Fibroblast of the aortic adventitia (primary cell): ENCODE measurements at places on chromosomes 2 and 18.

DNA sequence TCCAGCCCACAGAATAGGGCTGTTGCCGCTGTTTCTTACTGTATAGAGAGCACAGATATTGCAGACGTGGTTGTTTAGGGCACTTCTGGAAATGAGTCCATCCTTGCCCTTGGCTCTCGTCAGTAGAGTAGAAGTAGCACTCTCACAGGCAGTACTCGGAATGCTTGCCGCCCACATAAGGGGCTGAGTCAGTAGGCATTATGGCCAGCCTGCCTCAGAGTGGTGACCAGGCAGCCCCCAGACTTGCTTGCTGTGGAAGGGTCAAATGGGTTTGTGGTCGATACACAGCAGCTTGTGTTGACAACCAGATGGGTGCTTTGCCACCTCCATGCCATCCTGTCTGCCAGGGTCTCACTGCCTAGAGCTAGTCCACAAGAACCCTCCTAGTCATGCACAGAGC lies 38.7 kb downstream of the PLEKHB2 start:
- no peak for DNase-seq

DNA sequence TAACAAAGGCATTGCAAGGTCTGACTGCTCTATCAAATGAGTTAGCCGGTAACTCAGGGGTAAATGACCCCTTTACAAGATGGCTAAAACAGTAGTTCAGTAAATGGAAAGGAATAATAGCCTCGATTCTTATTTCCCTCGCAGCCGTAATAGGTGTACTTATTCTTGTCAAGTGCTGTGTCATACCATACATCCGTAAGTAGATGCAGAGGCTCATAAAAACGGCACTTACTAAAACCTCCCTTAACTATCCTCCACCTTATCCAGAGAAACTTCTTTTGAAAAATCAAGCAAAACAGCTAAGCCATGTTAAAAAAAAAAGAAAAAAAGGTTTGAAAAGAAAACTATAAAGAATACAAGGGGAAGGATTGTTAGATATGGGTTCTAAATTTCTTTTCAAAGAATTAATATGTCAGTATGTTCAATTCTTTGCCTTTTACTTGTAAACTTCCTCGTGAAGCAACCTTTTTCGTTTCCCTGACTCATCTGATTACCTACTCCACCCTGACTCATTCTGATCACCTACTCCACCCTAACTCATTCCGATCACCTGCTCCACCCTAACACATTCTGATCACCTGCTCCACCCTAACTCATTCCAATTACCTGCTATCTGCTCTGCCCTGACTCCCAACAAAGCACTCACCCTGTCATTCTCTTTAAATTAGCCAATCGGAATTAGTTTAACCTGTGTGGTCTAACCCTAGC lies 127.5 kb downstream of the SPAG16 start:
- no peak for DNase-seq

- DNase-seq: no peak
Measured at GRCh38 chr2:235804676-235805075, 310.8 kb downstream of the AGAP1 start.

- no peak for DNase-seq
Measured at GRCh38 chr2:100612388-100613000, 49.7 kb downstream of the PDCL3 start.

- no peak for DNase-seq
Measured at GRCh38 chr18:28469946-28470345, 293.0 kb upstream of the CDH2 start.

DNA sequence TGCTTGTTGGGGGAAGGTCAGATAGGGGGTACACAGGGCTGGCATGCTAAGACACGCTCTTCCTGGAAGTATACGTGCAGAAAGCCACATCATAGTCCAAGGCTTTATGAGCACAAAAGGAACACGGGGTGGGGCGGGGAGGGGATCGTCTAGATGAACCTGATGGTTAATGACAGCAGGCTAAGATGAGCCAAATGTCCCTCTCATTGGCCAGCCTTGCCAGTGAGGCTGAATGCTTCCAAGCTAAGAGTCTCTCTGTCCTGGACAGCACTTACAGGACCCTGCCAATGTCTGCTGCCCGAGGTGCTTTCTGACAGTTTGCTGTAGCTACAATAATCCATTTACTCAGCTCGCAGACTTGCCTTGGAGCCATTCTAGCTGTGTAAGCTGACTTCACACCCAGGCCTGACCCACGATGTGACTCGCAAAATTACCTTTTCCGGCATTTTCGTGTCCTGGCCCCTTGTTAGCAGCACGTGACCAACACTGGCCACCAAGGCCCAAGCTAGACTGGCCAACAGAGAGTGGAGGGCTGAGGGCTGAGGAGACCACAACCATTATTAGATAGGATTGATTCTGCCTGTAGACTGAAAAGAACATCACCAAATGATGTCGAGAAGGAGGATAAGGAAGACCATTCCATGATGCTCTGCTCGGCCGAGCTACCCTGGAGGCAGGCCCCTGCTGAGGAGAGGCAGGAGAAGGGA lies 84.2 kb downstream of the MALT1 start:
- DNase-seq: no peak

DNA sequence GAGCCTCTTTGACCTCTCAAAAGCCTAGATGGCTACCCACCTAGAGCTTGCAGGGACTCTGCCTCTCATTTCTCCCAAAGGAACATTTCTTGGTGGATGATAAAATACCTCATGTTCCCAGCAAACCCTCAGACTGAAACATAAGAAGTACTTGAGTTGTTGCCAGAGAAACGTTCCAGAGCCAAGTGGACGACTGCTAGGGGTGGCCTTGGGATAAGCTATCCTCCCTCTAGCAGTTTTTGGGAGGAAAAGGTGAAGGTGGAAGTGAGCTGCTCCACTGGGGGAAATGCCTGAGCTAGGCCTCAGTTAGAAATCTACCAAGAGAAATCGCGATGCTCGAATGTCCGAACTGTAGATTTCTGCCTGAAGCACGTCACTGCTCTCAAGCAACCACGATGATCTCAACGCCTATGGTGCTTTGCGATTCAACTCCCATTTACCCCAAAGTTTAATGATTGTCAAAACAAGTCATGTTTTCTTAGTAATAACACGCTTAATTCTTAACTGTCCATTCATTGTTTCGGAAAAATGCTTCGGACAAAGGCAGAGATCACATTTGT lies 91.5 kb downstream of the CCBE1 start:
- DNase-seq: no peak

GRCh38 chr2:118918017-118918416 lies 24.0 kb upstream of the MARCO start:
- DNase-seq: no peak

DNA sequence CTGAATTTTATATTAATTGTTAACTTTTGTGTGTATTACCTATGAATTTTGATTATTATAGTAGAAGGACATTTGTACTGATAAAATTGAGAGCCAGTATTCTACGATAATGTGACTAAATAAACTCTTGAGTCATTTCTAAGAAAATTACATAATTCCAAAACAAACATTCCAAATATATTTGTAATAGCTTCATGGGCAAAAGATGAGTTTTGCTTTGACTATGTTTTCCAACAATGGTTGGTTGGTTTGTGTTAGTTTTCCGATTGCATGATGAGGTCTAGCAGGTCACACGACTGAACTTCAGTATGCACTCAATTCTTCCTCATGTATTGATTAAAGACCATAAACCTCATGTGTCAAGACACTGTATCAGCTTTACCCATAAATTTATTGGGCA lies 71.7 kb upstream of the WDR75 start:
- peak; percentile 81 for DNase-seq

- no peak for DNase-seq
Measured at GRCh38 chr2:171479154-171479814, 43.0 kb upstream of the CYBRD1 start.

DNA sequence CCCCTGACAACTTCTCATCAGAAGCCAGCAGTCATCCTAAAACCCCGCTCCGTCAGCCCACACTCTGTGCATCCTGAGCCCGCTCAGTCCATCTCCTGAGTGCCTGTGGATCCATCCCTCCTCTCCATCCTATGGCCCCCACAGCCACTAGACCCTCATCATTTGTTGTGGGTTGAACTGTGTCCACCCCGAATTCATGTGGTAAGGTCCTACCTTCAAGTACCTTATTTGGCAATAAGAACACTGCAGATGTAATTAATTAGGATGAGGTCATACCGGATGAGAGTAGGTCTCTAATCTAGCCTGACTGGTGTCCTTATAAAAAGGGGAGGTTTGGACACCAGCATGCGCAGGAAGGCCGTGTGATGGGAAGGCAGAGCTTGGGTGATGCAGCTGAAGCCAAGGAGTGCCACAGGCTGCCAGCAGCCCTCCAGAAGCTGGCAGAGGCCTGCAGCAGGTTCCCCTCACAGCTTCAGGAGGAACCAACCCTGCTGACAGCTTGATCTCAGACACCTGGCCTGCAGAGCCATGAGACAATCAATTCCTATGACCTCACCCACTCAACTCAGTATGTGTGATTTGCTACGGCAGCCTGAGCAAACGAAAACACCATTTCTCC lies 192.4 kb downstream of the ZBTB7C start:
- no peak for DNase-seq

- no peak for DNase-seq
Measured at GRCh38 chr2:204545861-204546735, 823 bp downstream of the PARD3B start.

- DNase-seq: no peak
Measured at GRCh38 chr18:77222464-77222863, 27.2 kb upstream of the GALR1 start.

DNA sequence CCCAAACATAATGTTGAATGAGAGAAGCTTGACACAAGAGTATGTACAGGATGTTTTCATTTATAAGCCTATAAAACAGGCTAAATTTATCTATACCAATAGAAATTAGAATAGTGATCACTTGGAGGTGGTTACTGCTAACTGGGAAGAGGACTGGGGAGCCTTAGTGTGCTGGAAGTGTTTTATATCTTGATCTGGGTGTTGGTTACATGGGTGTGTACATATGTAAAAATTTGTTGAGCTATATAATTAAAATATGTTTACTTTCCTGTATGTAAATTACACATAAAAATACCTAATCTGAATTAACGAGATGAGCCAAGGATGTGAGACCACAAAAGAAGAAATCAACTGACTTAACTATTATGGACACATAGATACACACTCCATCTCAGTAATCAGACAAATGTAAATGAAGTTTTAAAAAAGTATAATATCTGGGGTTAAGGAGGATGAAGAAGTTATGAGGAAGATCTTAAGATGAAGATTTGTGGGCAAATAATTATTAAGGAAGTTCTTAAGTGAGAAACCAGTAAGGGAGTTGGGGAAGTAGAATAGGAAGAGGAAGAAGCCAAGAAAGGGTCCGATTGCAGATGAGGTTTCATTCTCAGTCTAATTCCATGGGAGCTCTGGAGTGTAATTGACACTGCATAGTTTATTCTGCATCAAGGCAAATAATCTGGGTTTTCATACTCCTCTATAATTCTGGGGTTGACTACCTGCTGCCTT lies 32.3 kb upstream of the NABP1 start:
- DNase-seq: no peak

DNA sequence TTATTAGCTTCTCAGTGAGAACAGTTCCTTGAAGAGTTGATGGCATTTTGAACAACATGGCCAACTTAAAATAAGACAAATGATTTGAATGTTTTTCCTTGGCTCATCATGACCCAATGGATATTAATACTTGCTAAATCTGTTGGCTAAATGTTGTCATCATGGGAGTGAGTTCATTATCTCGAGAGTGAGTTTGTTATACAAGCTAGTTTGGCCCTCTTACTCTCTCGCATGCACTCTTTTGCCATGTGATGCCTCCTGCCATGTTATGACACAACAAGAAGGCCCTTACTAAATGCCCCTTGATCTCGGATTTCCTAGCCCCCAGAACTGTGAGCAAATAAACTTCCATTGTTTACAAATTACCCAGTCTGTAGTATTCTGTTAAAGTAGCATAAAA lies 22.9 kb upstream of the SANBR start:
- DNase-seq: no peak

GRCh38 chr2:130976591-130977237 lies 116.5 kb downstream of the FAM168B start:
- no peak for DNase-seq

GRCh38 chr2:117801826-117802225 lies 12.7 kb upstream of the DDX18 start:
- no peak for DNase-seq

- DNase-seq: peak; percentile 43
Measured at GRCh38 chr2:178844269-178844668, 37.0 kb upstream of the TTN start.

DNA sequence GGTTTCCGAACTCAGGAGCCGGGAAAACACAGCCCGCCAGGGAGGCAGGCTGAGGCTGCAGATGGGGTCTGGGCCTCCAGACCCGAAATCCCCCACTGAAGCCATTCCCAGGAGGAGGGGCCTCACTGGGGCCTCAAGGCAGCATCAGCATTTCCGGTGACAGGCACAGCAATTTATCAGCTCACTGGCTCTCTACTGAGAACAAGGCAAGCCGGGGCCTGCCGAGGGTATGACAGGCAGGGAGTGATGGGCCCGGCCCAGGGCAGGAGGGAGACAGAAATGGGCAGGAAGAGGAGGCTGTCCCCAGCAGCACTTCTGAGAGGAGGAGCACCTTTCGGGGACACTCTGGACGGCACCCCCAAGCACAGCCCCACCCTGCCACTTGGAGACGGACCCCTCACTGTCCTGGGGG lies 12.5 kb downstream of the SDC1 start:
- no peak for DNase-seq

DNA sequence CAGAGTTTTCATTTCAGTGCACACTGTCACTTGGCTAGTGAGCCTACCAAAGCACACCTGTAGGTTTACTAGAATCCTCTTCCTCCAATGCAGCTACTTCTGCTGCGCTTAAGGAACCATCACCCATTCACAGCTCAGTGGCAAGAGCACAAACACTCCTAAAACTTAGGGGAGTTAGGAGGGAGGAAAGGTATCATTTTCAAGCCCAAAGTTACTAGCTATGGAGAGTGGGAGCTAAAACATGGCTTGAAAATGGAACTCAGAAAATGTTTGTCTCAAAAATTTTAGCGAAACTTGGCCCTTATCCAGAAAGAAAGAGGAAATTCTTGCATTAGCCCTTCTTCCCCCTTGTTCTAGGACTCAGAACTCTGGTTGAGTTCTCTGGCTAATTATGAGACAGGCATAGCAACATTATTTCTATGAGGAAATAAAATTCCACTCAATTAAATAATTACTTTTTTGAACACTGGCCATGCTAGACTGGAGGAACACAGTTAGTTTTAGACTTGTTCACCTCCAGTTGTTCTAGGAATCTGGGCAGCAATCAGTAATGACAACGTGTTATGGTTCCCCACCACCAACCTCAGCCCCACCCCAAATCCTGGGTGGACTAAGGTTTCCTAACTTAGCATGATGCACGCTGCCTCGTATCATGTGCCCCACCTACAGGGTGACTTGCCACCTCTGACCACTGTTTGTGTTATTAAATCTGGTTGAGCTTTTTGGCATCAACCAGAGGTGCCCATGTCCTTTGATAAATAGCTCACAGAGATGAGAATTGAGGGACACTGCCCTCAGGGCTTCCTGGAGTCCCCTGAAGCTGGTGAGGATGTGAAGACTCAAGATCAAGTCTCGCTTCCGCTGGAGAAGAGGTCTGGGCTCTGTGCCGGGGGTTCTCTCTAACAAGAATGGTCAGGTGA lies 32.8 kb downstream of the LPIN2 start:
- no peak for DNase-seq

- DNase-seq: no peak
Measured at GRCh38 chr2:240966457-240966905, 31.9 kb upstream of the SNED1 start.
